ENCODE measurements at places on chromosomes 1 and 21. TPM values are rescaled to one million over a fixed set of nuclear protein-coding genes. Genes with fewer than 3 reads are reported as not detected.

The KCNE2 gene
- 0.14 TPM for total RNA-seq

The LRRC53 gene
- 0.19 TPM for total RNA-seq

The FCN3 gene
- total RNA-seq = 0.47 TPM

The NUP133 gene
- 38.5 TPM for total RNA-seq

DNA sequence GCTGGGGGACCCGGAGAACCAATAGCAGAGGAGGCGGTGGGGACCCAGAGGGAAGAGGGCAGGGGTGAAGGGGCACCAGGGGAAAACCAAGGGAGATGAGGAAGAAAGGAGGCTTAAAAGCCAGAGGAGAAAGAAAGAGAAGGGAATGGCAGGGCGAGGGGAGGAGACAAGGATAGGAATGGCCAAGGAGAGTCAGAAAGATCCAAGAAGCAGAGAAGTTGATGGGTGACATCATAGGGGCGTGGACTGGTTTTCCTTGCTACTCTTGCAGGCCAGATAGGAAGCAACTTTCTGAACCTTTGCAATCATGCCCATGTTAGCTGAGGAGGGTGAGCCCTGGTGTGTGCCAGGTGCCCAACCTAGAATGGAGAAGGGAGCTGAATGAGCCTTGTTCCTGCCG, 5.4 kb downstream of the NPR1 start:
- H3K27ac ChIP-seq = no peak overlapping the region
- peaks cover 11% of the 10 kb centered on the region for H3K4me1 ChIP-seq
- H3K4me3 ChIP-seq = no peak overlapping the region
- no peaks in the 10 kb centered on the region for H3K36me3 ChIP-seq
- H3K27me3 ChIP-seq = peaks cover 30% of the 10 kb centered on the region
- DNase-seq = no peak

GRCh38 chr1:46823151-46823550, 24.3 kb downstream of the CYP4B1 start:
- no peaks in the 10 kb centered on the region for H3K4me1 ChIP-seq
- H3K36me3 ChIP-seq = no peaks in the 10 kb centered on the region
- H3K27ac ChIP-seq = no peak overlapping the region
- H3K27me3 ChIP-seq = no peaks in the 10 kb centered on the region
- no peak for DNase-seq
- no peak overlapping the region for H3K4me3 ChIP-seq

DNA sequence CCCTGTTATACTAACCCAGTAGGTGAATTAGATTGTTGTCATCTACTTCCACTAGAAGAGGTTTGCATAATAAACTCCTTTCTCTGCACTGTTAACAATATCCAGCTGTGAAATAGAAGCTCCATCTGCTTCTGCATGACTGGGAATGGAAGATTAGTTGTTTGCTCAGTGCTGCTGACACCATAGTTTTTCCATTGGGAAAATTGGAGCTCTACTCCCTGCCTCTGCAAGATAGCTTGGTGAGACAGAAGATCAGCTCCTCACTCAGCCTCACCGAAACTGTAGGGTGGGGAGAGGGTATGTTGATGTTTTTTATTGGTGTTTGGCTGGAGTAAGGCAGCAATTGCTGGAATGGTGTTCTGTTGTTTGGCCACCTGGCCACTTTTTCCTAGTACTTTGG, 331.6 kb upstream of the ADAMTS5 start:
- DNase-seq = no peak
- no peaks in the 10 kb centered on the region for H3K27me3 ChIP-seq
- H3K36me3 ChIP-seq = no peaks in the 10 kb centered on the region
- H3K4me3 ChIP-seq = no peak overlapping the region

DNA sequence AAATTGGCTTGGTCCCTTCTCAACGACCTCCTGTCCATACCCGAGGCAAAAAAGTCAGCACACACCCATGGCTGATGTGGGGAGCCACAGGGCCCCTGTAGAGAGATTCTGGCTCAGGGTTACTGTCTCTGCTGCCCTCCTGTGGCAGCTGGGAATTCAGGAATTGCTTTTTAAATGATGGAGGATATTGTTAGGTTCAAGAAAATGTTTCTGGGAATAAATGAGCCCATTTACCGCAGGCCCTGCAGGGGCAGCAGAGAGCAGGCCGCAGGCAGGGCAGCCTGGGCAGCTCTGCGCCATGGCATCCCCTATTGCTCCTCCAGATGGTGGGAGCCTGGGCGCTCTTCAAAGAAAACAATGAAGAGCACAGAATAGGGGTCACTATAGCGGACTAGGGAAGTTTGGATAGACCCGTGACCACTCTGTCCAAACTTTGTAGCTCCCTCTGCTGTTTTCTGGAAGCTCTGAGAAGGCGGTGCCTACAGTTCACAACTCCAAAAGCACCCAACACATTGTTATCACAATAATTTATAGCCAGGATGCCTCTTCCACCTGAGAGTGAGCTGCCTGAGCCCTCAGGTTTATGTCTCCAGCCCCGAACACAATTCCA, 201.1 kb downstream of the BACH1 start:
- no peak overlapping the region for H3K4me3 ChIP-seq
- no peak overlapping the region for H3K27ac ChIP-seq
- H3K4me1 ChIP-seq = no peaks in the 10 kb centered on the region
- no peaks in the 10 kb centered on the region for H3K27me3 ChIP-seq

- no peaks in the 10 kb centered on the region for H3K36me3 ChIP-seq
- DNase-seq = no peak
- no peaks in the 10 kb centered on the region for H3K4me1 ChIP-seq
- peak overlapping the region; percentile 28 for H3K4me3 ChIP-seq
- no peak overlapping the region for H3K27ac ChIP-seq
Observed at GRCh38 chr1:246698466-246699094, 25.6 kb upstream of the SCCPDH start.

DNA sequence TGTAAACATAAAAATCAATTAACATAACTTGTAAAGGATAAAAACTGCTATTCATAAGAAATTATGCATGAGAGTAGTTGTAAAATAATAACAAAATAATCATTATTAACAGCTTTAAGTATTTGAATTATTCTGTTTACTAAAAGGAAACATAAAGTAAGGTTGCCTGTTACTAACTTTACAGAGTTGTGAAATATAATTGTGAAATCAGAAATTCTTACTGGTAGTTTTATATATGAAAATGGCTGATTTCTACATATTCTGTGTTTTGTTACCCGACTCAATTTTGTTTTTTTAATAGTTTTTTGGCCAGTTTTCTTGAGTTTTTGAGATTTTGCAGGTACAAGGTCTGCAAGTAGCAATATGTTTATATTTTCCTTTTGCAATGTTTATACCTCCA, 27.8 kb downstream of the FNBP1L start:
- no peak overlapping the region for H3K27ac ChIP-seq
- no peaks in the 10 kb centered on the region for H3K4me1 ChIP-seq
- H3K36me3 ChIP-seq = no peaks in the 10 kb centered on the region
- no peak for DNase-seq
- H3K4me3 ChIP-seq = no peak overlapping the region
- H3K27me3 ChIP-seq = no peaks in the 10 kb centered on the region

GRCh38 chr21:41866274-41866809, 12.8 kb downstream of the PRDM15 start:
- H3K4me3 ChIP-seq = no peak overlapping the region
- H3K27me3 ChIP-seq = no peaks in the 10 kb centered on the region
- no peak for DNase-seq
- peaks cover 6% of the 10 kb centered on the region for H3K4me1 ChIP-seq
- no peaks in the 10 kb centered on the region for H3K36me3 ChIP-seq

DNA sequence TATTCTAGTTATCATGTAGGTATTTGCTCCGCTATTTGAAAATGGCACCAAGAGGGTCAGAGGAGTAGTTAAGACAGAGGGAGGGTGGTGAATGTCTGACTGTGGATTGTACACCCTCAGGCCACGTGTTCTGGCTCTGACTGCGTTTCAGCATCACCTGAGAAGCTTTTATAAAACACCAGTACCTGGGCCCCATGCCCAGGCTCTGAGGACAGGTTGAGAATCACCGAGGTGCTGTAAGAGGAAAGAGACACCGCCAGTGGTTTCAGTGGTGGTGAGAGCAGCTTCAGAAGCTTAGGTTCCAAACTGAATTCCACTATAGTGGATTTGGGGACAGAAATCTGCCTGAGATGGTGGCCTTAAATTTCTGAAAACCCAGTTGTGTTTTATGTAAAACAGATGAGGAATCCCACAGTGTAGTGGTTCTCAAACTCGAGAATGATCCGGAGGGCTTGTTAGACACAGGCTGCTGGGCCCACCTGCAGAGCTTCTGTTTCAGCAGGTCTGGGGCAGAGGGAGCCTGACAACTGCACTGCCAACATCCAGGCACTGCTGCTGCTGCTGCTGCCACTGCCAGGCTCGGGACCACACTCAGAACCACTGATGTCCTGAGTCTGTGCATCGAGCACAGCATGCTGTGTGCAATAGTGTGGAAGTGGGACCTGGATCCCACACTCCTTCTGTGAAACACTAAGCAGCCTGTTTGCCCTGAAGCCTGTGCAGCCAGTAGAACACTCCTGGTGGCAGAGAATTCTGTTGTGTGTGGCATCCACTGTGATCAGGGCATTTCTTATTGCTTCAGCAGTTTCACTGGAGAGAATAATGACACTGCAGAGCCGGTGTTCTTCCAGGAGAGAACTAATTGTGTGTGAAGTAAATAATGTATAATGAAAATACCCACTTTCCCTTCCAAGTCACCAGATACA, 98.7 kb downstream of the SUSD4 start:
- H3K36me3 ChIP-seq = no peaks in the 10 kb centered on the region
- no peak overlapping the region for H3K27ac ChIP-seq
- no peak overlapping the region for H3K4me3 ChIP-seq
- H3K27me3 ChIP-seq = no peaks in the 10 kb centered on the region
- peaks cover 7% of the 10 kb centered on the region for H3K4me1 ChIP-seq
- DNase-seq = no peak

- DNase-seq = no peak
- peaks cover 3% of the 10 kb centered on the region for H3K36me3 ChIP-seq
- H3K27me3 ChIP-seq = peaks cover 99% of the 10 kb centered on the region
Observed at GRCh38 chr1:63322114-63322943, at the start of gene FOXD3. FOXD3 (plus strand) TSS chr1:63322567; CDS start chr1:63323059, 492 bp downstream.

- H3K27ac ChIP-seq = no peak overlapping the region
- no peaks in the 10 kb centered on the region for H3K36me3 ChIP-seq
- no peaks in the 10 kb centered on the region for H3K27me3 ChIP-seq
- H3K4me3 ChIP-seq = no peak overlapping the region
Observed at GRCh38 chr21:38853421-38853919, 47.7 kb downstream of the ETS2 start.

- no peak overlapping the region for H3K27ac ChIP-seq
- H3K4me3 ChIP-seq = no peak overlapping the region
- DNase-seq = no peak
- H3K36me3 ChIP-seq = no peaks in the 10 kb centered on the region
Observed at GRCh38 chr1:87927391-87928280, 599.0 kb downstream of the LMO4 start.

GRCh38 chr1:112687785-112688496, 13.5 kb downstream of the MOV10 start:
- no peaks in the 10 kb centered on the region for H3K27me3 ChIP-seq
- peak overlapping the region; percentile 85 for H3K27ac ChIP-seq
- no peak for DNase-seq
- H3K4me1 ChIP-seq = no peaks in the 10 kb centered on the region
- H3K36me3 ChIP-seq = peaks cover 26% of the 10 kb centered on the region

Measured in thymus (tissue), 14 donors.